ENCODE measurements at places on chromosomes 1 and 21. TPM values are rescaled to one million over a fixed set of nuclear protein-coding genes. Genes with fewer than 3 reads are reported as not detected.

- no peak for DNase-seq
- H3K4me3 ChIP-seq, result peak overlapping the region; percentile 63
- H3K27me3 ChIP-seq, result peaks cover 18% of the 10 kb centered on the region
- no peak overlapping the region for H3K27ac ChIP-seq
- no peaks in the 10 kb centered on the region for H3K36me3 ChIP-seq
Observed at GRCh38 chr1:54122135-54122751, 30.6 kb downstream of the CDCP2 start.

DNA sequence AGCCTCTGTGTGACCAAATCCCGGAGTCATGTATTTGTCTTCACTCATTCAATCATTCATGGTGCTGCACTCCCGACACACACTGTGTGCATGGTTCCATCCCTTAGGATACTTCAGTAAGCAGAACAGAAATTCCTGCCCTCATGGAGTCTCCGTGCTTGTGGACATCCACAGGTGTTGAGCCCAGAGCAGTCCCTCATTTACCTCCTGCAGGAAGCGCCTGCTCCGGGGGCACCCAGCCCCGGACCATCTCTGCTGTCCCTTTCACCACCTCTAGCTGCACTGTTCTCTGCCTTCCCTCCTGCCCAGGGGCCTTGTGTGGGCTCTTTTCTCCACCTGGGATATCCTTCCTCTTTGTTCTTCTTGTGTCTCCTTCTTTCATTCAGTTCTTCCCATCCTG lies 9.5 kb upstream of the ZBTB21 start:
- no peaks in the 10 kb centered on the region for H3K36me3 ChIP-seq
- H3K27me3 ChIP-seq, result peaks cover 1% of the 10 kb centered on the region
- H3K27ac ChIP-seq, result no peak overlapping the region
- no peak overlapping the region for H3K4me3 ChIP-seq
- H3K4me1 ChIP-seq, result no peaks in the 10 kb centered on the region

DNA sequence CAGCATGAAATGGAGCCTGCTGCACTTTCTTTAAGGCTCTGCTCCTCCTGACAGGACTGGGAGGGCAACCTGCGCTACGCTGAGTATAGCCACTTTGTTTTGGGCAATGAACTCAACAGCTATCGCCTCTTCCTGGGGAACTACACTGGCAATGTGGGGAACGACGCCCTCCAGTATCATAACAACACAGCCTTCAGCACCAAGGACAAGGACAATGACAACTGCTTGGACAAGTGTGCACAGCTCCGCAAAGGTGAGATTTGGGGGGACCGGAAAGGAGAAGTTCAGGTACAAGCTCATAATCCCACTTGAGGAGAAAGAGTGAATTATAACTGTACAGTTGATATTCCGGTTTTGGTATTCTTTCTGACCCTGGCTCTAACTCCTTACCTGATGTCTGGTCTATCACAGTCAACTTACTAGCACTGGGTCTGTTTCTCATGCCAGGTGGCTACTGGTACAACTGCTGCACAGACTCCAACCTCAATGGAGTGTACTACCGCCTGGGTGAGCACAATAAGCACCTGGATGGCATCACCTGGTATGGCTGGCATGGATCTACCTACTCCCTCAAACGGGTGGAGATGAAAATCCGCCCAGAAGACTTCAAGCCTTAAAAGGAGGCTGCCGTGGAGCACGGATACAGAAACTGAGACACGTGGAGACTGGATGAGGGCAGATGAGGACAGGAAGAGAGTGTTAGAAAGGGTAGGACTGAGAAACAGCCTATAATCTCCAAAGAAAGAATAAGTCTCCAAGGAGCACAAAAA lies 5.4 kb downstream of the ANGPTL7 start:
- peaks cover 12% of the 10 kb centered on the region for H3K36me3 ChIP-seq
- no peak overlapping the region for H3K4me3 ChIP-seq
- no peaks in the 10 kb centered on the region for H3K27me3 ChIP-seq
- DNase-seq, result no peak
- H3K4me1 ChIP-seq, result no peaks in the 10 kb centered on the region

- H3K27ac ChIP-seq, result no peak overlapping the region
- no peak overlapping the region for H3K4me3 ChIP-seq
- peaks cover 8% of the 10 kb centered on the region for H3K4me1 ChIP-seq
- peaks cover 41% of the 10 kb centered on the region for H3K36me3 ChIP-seq
- no peak for DNase-seq
Observed at GRCh38 chr1:8495928-8496401, 178.1 kb downstream of the SLC45A1 start.

DNA sequence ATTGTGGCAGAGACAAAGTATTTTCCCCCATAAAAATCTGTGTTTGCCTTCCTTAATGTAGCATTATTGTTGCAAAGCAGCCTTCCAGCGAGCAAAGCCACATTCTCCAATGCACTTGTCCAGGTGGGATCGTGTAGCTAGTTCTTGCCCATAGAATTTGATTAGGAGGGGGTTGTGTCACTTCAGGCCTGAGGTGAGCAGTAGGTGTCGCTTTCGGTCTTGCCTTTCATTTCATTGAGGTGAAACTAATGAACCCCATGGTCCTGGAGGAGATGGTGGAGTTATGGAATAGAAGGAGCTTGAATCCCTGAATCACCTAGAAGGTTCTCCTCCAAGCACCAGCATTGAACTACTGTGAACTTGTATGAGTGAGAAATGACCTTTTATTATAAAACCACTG lies 318.9 kb upstream of the PBX1 start:
- no peak overlapping the region for H3K27ac ChIP-seq
- DNase-seq, result no peak
- no peaks in the 10 kb centered on the region for H3K27me3 ChIP-seq
- no peaks in the 10 kb centered on the region for H3K36me3 ChIP-seq

DNA sequence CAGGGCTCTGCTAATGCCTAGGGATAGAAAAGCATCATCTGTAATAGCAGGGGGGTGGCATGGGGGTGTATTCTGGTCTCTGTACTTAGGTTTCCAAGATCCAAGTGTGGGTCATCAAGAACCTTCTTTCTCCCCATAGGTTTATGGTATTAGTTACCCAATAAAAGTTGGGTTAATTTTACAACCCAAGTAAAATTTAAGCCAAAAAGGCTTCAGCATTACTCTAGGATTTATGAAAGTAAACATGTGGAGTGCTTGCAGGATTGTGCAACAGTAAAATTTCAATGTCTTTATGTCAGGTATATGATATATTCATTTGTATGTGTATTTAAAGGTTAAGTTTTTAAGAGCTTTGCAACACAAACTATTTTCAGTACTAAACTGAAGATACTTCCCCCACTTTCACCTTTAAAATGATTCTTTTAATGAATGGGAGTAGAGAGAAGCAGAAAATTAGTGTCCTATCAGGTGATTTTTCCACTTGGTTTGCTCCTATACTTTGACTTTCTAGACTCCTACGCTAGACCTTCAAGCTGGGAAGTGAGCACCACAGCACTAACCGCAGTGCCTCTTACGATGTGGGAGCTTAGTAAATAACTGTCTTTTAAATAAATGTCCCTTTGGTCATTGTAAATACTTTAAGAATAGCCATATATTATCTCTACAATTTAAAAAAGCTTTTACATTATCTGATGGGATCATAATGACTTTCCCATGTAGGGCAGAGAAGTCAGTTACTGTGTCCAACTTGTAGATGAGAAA lies 67.8 kb upstream of the UBE2U start:
- H3K27ac ChIP-seq, result no peak overlapping the region
- H3K27me3 ChIP-seq, result peaks cover 10% of the 10 kb centered on the region
- H3K36me3 ChIP-seq, result no peaks in the 10 kb centered on the region
- no peak for DNase-seq

DNA sequence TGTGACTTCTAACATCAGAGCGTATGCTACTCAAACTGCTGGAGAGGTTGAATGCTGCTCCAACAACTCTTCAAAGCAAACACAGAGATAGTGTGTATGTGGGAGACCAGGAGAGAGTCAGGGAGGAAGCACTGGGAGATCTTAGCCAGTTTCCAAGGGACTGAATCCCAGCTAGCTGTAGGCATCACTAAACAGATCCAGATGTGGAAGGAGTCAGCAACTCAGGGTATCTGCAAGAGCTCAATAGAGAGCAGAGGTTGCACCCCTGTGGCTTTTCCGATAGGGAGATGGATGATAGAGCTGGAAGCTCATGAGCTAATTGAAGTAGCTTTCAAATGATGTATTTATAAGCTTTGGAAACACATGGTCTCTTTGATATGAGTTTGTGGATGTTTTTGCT lies 168.9 kb upstream of the HOOK1 start:
- no peak for DNase-seq
- no peak overlapping the region for H3K4me3 ChIP-seq
- no peaks in the 10 kb centered on the region for H3K4me1 ChIP-seq
- no peak overlapping the region for H3K27ac ChIP-seq
- no peaks in the 10 kb centered on the region for H3K36me3 ChIP-seq

DNA sequence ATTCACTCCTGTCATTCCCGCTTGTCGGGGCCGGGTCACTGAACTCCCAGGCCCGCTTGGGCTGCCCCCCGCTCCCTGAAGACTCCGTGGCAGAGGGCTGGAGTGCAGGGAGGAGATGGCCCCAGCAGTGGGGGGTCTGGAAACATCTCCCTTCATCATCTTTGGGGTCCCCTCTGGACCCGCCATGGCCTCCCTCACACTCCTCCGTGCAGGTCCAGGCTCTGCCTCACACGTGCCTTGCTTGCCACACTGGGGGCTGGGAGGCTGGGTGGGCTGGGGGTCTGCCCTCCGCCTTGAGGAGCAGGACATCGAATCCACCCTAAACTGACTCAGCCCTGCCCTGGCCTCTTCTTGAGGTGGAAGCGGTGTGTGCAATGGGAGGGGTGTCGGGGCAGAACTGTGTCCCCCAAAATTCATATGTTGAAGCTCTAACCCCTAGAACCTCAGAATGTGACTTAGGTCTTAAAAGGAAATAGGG lies 35.2 kb downstream of the POFUT2 start:
- no peaks in the 10 kb centered on the region for H3K36me3 ChIP-seq
- H3K4me1 ChIP-seq, result peaks cover 13% of the 10 kb centered on the region
- H3K4me3 ChIP-seq, result no peak overlapping the region

GRCh38 chr21:15050568-15051377 lies 14.0 kb downstream of the NRIP1 start:
- H3K27ac ChIP-seq, result peak overlapping the region; percentile 22
- no peak for DNase-seq
- H3K4me1 ChIP-seq, result peaks cover 44% of the 10 kb centered on the region

DNA sequence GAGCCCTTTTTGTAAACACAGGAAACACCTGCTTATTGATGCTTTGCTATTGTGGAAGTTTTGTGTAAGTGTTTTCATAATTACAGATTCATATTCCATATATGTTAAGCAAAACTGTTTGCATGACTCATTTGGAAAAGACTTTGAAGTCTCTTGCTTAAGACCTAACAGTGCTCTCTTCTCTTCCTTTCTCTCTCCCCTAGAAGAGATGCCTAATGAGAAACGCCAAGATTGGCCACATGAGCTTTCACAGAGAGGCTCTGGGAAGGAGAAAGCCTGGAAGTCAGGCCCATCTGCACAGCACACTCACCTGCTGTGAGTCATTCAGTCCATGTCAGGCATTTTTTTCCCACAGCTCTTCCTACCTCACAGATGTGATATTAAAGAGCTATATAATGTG lies 101.6 kb upstream of the PALMD start:
- DNase-seq, result no peak
- H3K27ac ChIP-seq, result no peak overlapping the region
- no peak overlapping the region for H3K4me3 ChIP-seq
- no peaks in the 10 kb centered on the region for H3K36me3 ChIP-seq
- no peaks in the 10 kb centered on the region for H3K27me3 ChIP-seq

DNA sequence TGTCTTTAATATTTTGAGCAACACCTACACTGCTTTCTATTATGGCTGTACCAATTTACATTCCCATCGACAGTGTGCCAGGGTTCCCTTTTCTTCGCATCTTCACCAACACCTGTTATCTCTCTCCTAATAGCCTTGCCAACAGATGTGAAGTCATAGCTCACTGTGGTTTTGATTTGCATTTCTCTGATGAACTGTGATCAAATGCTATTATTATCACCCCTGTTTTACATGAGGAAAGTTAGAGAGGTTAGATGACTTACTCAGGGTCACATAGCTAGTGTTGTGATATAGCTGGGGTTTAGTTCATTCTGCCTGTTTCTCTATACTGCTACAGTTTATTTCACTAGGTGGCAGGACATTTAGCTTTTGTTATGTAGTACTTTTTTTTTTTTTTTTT lies 204.1 kb downstream of the FMN2 start:
- H3K4me1 ChIP-seq, result no peaks in the 10 kb centered on the region
- H3K27ac ChIP-seq, result no peak overlapping the region
- H3K27me3 ChIP-seq, result no peaks in the 10 kb centered on the region
- H3K36me3 ChIP-seq, result no peaks in the 10 kb centered on the region
- DNase-seq, result no peak

GRCh38 chr1:170494369-170494768 lies 37.6 kb upstream of the GORAB start:
- H3K27me3 ChIP-seq, result peaks cover 13% of the 10 kb centered on the region
- H3K27ac ChIP-seq, result no peak overlapping the region
- H3K4me1 ChIP-seq, result peaks cover 4% of the 10 kb centered on the region
- H3K4me3 ChIP-seq, result no peak overlapping the region
- no peak for DNase-seq
- no peaks in the 10 kb centered on the region for H3K36me3 ChIP-seq

GRCh38 chr1:93744299-93744988 lies 62.8 kb upstream of the BCAR3 start:
- H3K4me3 ChIP-seq, result no peak overlapping the region
- no peak for DNase-seq
- H3K27ac ChIP-seq, result no peak overlapping the region
- peaks cover 11% of the 10 kb centered on the region for H3K36me3 ChIP-seq

GRCh38 chr1:217660353-217661062 lies 29.4 kb downstream of the SPATA17 start:
- no peak overlapping the region for H3K27ac ChIP-seq
- no peak overlapping the region for H3K4me3 ChIP-seq
- DNase-seq, result no peak
- no peaks in the 10 kb centered on the region for H3K4me1 ChIP-seq
- no peaks in the 10 kb centered on the region for H3K36me3 ChIP-seq
- peaks cover 2% of the 10 kb centered on the region for H3K27me3 ChIP-seq

GRCh38 chr1:244603498-244603897 lies 49.4 kb upstream of the DESI2 start:
- peaks cover 7% of the 10 kb centered on the region for H3K27me3 ChIP-seq
- H3K4me3 ChIP-seq, result no peak overlapping the region
- no peak for DNase-seq
- H3K4me1 ChIP-seq, result no peaks in the 10 kb centered on the region
- no peak overlapping the region for H3K27ac ChIP-seq

DNA sequence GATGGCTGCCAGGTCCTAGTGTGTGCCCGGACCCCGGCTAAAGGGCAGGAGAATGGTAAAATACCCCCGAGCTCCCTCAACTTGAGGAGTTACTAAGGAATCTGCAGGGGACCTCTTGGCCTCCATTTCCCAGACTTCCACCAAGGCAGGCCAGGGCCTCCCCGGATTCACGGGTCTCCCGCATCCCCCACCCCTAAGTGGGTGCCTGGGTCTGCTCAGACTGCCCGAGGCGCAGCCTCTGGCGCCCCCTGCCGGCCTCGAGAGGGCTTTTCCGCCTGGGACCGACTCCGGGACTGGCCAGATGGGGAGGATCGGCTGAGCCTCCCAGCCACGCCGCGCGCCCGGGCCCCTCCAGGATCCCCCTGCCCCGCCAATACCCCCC lies 1.7 kb downstream of the PLEKHG5 start:
- H3K27me3 ChIP-seq, result peaks cover 18% of the 10 kb centered on the region
- H3K36me3 ChIP-seq, result no peaks in the 10 kb centered on the region
- peak; percentile 89 for DNase-seq
- peak overlapping the region; percentile 79 for H3K4me3 ChIP-seq
- peak overlapping the region; percentile 73 for H3K27ac ChIP-seq

The NUDT4B gene
- not detected for total RNA-seq

The LAD1 gene
- total RNA-seq, result not detected

The VAMP3 gene
- total RNA-seq, result 51.3 TPM

The CHRM3 gene
- total RNA-seq, result 0.20 TPM

The TOR1AIP1 gene
- total RNA-seq, result 68.3 TPM

The TMCC2 gene
- total RNA-seq, result 4.4 TPM

The UMODL1 gene
- 0.30 TPM for total RNA-seq

The TMEM81 gene
- 3.9 TPM for total RNA-seq

The KRTAP19-5 gene
- total RNA-seq, result not detected

The CCDC190 gene
- total RNA-seq, result not detected

The GSTM2 gene
- 16.8 TPM for total RNA-seq

The OLFML3 gene
- total RNA-seq, result 0.64 TPM

All from activated naive CD8-positive, alpha-beta T cell treated with anti-CD3 and anti-CD28 coated beads, Interleukin-2, amount 10 ng/mL, durations not matched to agents 7 days and 5 days (primary cell).